ENCODE measurements at places on chromosomes 6 and 20.

DNA sequence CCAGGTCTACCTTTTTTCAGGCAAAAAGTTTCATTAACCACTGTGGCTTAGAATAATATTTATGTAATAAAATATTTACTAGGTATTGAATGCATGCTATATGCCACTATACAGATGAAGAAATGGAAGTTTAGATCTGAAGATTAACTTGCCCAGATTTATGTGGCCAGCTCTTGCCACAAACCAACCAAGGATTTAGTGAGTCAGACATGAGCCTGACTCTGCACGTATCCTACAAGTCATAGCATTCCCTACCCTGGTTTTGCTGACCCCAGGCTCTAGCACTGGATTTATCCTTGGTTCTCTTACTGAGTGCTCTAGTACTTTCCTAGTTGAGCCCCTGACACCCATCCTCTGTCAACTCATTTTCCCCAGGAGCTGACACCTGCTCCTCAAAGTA, 75.4 kb downstream of the ANKEF1 start:
- DNase-seq, result no peak

- DNase-seq, result no peak
These were observed 14.3 kb upstream of the MYT1 start for GRCh38 chr20:64149809-64150560.

GRCh38 chr6:142952614-142953013, 7.6 kb upstream of the HIVEP2 start:
- DNase-seq, result no peak

DNA sequence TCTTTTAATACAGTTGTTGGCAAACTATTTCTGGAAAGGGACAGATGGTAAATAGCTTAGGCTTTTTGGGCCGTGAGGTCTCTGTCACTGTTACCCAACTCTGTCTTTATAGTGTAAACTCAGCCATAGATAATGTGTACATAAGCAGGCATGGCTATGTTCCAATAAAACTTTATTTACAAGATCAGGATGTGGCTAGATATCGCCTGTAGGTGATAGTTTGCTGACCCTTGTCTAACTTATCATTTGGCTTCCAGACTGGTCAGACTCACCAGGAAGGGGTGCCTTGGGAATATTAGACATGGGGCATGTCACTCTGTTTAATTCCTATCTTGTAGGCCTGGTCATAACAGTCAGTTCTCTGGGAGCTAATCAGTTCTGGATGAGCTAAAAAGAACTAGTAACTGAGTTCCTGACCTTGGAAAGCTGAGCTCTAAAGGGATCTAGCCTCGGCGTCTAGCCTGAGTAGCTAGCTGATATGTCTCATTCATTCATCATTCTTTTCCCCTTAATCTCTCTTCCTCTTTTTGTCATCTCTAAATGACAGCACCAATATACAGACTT, 163.6 kb downstream of the SLC16A10 start:
- no peak for DNase-seq

GRCh38 chr6:49052901-49053300, 410.2 kb downstream of the MMUT start:
- DNase-seq, result no peak

- no peak for DNase-seq
These were observed 89.1 kb upstream of the ZNF184 start for GRCh38 chr6:27562027-27562410.

- DNase-seq, result no peak
These were observed 157.4 kb upstream of the SLC22A16 start for GRCh38 chr6:110633731-110634213.

DNA sequence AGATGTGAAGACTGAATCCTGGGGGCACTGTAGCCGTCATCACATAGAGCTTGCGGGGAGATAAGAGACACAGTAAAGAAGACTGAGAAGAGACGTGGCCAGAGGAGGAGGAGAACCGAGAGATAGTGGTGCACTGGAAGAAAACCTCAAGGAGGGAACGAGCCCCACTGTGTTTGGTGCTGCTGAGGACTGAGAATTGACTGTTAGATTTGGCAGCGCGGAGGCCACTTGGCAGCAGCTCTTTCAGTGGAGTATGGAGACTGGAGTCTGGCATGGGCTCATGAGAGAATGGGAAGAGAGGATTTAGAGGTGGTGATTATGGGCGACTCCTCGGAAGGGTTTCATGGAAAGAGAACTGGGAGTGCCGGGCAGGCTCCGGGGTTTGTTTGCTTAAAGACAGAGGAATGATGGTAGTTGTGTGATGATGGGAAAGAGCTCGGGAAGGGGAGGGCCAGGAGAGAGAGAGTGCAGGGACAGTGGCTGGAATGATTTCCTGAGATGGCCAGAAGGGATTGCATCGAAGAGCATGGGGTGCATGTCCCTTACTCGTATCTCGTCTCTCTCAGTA, 18.0 kb downstream of the CDYL start:
- no peak for DNase-seq

- no peak for DNase-seq
These were observed 4.6 kb upstream of the RFPL4B start for GRCh38 chr6:112342511-112342910.

DNA sequence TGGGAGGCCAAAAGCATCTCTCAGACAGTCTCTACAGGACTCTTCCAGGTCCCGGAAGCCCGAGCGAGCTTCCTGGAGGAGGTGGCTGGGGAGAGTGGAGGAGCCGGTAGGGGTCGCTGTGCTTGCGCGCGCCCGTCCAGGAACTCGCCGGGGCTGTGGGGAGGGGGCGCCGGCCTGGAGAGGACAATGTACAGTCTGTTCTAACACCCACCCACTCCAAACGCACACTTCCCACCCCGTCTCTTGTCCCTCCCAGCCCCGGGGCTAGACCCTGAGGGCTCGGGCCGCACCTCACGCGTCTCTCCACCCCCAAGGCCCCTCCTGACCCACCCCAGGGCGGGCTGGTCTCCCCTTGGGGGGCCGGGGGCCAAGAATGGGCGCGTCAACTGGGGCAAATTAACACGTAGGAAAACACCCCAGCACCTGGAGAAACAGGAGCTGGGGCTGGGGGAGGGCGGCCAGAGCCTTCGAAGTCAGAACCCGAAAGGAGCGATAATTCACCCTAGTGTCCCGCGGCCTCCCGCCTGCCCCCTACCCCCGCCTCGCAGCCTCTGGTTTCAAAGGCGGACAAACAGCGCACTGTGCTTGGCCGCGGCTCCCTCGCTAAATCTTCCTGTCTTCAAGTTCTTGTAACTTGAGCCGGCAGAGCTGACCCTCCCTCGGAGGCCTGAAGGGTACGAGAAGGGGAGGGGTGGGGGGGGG, 103.2 kb upstream of the FOXP4 start:
- DNase-seq, result no peak

GRCh38 chr6:144083172-144083571, 12.2 kb downstream of the SF3B5 start:
- DNase-seq, result no peak

- DNase-seq, result no peak
These were observed 930.6 kb downstream of the KIF16B start for GRCh38 chr20:15642676-15643075.

- DNase-seq, result no peak
These were observed 42.5 kb downstream of the ID4 start for GRCh38 chr6:19879663-19880062.

DNA sequence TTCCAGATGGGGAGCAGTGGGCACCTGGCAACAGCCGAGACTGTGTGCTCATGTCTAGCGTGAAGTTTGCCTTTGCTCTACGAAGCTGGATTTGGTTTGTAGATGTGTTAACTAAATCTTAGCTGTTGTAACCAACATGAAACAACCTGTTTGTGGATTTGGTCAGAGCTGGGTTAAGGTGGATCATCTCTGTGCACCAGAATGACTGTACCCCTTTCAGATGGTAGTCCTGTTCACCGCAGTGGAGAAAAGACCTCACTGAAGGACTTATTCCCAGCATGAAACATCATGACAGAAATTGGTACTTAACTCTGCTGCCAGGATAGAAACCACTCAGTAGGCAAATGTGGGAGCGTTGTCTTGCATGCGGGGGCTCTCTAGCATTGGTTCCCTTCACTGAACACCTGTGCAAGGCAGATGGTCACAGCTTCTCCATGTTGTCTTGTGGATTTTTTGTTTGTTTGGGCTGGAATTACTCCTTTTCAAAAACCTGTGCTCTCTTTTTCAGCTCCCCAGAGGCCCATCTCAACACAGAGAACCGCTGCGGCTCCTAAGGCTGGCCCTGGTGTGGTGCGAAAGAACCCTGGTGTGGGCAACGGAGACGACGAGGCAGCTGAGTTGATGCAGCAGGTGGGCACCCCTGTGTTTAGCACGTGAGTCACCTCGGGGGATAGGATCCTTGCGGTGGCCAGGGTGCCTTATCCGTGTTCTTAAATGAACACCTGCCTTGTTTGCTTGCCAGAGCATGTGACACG, 19.3 kb upstream of the EFCAB8 start:
- DNase-seq, result no peak

DNA sequence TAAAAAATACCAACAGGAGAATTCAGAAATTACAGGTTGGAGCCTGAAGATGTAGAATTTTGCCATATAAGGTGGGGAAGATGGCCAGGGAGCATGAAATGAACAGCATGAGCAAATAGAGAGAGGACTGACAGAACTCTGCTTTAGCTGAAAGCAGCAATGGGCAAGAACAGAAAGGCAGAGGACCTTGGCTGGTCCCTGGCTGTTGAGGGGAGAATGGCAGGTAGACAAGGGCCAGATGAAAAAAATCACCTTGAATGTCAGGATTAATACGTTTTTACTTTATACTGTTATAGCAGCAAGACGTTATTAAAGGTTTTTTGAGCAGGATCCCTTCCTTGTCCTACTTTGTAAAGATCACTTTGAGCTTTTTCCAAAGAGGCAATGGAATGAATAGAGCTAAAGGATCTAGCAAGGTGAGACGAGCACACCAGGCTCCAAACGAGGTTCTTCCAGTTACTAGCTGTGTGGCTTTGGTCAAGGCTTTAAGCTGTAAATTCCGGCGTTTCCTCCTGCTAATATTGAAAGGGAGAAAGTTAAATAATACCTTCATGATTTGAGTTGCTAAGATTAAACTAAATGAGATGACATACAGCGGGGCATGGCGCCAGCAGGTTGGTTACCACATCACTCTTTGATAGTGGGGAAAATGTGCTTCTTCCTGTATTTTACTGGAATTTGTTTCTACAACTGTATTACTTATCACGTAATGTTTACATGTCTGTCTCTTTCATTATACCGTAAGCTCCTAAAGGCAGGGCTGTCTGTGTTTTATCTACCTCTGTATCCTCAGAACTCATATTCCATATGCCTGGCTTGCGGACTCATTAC, 776 bp downstream of the PPIL1 start:
- no peak for DNase-seq

DNA sequence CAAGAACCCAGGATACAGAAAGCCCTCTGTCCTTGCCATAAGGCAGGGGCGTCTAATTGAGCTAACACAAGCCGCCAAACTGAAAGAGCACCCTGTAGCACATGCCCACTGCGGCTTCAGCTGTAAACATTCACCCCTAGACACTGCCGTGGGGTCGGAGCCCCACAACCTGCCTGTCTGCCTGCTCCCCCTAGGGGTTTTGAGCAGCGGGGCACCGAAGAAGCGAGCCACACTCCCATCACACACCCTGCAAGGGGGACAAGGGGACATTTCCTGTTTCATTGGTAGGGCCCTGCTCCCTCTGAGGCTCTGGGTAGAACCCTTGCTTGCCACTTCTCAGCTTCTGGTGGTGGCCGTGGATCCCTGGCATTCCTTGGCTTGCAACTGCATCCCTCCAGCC, 45.2 kb upstream of the BCLAF1 start:
- DNase-seq, result no peak

DNA sequence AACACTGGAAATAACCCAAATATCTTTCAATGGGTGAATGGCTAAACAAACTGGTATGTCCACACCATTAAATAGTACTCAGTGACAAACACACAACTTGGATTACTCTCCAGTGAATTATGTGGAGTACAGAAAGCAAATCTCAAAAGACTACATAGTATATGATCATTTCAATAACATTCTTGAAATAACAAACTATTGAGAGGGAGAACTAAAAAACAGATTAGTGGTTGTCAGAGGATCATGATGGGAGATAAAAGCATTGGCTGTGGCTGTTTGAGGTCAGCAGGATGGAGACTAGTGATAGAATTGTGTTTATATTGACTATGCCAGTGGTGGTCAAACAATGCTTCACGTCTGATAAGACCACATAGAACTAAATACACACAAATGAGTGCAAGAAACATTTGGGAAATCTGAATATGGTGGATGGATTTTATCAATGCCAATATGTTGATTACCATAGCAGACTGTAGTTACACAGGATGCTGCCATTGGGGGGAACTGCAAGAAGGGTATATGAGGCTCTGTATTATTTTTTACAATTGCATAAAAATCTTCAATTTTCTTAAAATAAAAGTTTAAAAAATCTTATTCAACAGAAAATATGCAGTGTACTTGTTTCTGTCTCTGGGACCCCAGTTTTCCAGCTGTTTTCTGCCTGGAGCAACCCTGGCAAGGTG, 242.0 kb downstream of the TBXT start:
- no peak for DNase-seq

- DNase-seq, result no peak
These were observed 89.2 kb upstream of the EXOC2 start for GRCh38 chr6:782141-782540.

- no peak for DNase-seq
These were observed 87.8 kb downstream of the SLC2A10 start for GRCh38 chr20:46797206-46797605.

DNA sequence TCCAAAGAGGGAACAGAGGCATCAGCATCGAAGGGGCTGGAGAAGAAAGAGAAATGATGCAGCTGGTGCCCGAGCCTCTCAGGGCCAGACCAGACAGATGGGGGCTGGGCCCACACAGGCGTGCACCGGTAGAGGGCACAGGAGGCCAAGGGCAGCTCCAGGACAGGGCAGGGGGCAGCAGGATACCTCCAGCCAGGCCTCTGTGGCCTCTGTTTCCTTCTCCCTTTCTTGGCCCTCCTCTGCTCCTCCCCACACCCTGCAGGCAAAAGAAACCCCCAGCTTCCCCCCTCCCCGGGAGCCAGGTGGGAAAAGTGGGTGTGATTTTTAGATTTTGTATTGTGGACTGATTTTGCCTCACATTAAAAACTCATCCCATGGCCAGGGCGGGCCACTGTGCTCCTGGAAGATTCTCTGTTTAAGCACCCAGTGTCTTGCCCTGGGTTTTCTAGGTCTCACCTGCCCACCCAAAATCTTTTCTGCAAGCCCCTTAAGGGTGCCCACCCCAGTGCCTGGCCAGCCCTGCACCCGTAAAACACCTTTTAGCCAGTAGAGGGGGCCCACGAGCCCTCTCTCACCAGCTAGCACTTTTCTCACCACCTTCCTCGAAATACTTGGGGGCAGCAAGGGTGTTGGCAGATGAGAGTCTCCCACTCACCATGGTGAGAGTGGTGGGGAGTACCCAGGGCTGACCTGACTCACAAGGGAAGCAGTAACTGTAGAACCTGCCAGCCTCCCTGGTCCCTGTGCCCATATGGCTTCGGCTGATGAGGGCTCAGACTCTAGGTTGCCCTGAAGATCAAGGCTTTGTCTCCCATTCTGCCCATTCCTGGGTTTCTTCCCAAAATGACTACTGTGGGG, 35.7 kb upstream of the ID1 start:
- peak; percentile 53 for DNase-seq

Measured in pons (tissue), 1 donor.